ENCODE measurements at places on chromosomes 3 and 15.

DNA sequence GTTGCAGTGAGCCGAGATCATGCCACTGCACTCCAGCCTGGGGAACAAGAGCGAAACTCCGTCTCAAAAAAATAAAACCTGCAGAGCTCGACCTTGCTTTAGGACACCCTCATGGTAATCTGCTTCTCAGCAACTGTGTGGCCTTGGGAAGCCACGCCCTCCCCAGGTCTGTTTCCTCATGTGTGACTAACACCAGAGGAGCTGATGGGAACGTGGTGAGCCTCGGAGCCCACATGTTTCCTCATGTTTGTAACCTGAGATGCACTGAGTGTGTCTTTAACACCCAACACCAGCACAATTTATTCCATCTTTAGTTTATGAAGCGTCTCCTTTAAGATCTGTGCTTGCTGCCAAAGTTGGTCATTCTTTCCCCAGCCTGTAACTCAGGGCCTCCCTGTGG lies 142.8 kb downstream of the OCA2 start:
- no peak for DNase-seq

GRCh38 chr3:158788446-158788845 lies 13.4 kb upstream of the MFSD1 start:
- DNase-seq, result no peak

DNA sequence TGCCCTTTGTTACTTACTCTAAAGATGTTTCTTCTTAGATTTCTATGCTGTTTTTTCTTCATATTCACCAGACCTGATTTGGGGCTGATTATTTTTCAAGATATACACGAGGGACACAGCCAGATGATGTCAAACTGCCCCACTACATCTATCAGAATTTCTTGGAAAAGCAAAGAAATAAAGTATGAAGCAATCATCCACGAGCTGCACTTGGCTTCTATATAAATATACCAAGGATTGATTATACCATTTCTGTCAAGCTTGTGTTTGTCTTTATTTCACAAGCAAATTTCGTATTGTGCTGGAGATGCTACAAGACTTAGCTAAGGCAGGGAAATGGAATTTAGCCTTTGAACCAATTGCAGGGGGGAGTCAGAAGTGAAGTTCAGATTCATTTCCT lies 715.1 kb upstream of the NR2F2 start:
- no peak for DNase-seq

DNA sequence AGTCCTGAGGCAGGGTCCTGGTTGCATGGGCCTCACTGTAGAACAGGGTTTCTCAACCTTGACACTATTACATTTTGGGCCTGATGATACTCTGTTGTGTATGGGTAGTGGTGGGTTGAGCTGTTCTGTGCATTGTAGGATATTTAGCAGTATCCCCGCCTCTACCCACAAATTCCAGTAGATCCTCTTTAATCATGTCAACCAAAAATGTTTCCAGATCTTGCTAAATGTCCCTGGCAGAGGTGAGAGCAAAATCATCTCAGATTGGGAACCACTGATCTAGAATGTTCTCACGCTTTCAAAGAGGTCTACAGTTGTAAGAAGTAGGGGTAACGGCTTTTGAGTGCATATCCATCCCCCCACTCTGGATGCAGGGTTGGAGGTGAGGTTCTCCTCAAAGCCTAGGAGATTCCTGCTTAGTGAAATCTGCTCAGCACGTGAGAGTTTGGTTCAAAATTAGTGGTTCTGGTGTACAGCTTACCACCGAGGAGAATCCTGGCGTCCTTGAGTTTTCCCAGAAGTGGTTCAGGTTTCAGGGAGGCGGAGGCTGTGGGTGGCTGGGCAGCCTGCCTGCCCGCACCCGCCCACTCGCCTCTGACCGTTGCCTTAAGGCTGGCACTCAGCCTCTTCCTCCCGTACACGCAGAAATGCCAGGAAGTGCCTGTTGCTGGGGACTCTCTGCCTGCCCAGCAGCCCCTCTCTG lies 5.3 kb downstream of the ACVR2B start:
- DNase-seq, result no peak

- DNase-seq, result no peak
Measured at GRCh38 chr3:73389928-73390327, 234.8 kb downstream of the PDZRN3 start.

GRCh38 chr15:100434561-100434960 lies 92.8 kb upstream of the ADAMTS17 start:
- no peak for DNase-seq
